ENCODE measurements at places on chromosomes 6 and 20.

DNA sequence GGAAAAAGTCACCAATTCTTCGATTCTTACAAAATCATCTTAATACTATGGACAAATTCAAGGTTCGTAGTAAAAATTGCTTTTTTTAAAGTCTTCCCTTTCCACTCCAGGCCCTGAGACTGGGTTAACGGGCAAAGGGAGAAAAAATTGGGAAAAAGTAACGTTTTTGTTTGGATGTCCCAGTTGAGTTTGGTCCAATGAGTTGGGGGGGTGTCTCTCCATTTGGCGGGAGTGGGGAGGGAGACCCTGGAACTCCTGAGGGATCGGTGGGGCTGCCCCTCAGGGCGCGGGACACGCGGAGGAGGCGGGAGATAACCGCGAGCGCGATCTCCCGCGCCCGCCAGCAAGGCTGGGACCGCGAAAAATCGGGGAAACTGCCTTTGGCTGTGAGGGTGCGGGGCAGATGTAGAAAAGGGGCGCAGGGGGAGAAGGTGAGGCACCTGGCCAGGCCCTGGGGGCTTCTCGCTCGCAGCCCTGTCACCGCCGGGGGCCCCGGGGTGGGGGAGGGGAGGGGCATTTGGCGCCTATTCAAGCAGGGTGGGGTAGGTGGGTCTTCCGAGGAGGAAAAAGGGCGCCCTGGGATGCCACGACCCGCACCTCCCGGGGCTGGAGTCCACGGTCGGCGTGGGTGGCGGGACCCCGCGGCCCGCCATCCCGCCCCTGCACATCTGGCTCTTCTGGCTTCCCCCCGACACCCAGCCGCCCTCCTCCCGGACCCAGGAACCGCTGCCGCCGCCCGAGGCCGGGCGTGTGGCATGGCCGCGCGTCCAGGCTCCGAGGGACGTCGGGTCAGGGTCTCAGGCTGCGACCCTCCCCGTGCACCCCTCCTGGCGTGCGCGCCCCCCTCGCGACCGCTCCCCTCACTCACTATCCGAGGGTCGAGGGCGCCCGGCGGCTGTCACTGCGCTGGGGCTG lies 595 bp downstream of the FBXO5 start:
- no peak for DNase-seq

DNA sequence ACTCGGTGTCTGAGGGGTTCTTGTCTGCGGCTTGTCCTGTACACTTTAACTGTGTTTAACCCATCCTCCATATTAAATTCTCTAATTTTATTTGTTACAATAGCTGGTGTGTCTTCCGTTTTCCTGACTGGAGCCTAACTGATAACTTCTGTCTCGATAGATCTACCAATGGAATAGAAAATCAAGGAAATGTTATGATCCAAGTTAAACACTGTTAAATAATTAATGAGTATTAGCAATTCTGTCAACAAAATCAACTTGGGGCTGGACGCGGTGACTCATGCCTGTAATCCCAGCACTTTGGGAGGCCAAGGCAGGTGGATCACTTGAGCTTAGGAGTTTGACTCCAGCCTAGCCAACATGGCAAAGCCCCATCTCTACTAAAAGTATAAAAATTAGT lies 81.7 kb downstream of the DNAH8 start:
- no peak for DNase-seq

DNA sequence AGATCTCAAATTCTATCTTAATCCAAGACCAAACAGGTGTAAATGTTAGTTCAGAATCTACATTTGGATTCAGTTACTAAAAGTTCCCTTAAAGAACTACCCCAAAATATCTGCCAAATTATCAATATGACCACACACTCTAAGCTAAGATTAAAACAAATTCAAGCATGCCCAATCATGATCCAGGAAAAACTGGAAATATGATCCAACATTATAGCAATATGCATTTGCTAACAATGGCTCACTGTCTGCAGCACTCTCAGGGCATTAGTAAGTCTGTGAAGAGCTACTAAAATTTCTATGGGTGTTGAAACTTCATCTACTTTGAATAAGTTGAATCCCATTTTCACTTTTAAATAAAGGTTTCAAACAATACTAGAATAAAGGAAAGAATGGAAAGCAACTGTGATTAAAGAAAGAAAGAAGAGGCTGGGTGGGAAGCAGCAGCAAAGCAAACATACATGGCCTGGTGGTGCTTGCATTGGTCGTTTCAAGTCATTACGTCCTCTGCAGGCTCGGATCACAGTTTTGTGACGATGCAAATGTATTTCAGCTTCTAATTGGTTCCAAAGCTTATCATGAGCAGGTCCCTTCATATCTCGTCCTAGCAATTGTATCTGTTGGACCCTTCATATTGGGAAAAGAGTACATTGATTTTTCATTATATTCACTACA lies 29.2 kb downstream of the GOPC start:
- DNase-seq: no peak

- no peak for DNase-seq
These were observed 37.9 kb upstream of the JARID2 start for GRCh38 chr6:15207923-15208322.

DNA sequence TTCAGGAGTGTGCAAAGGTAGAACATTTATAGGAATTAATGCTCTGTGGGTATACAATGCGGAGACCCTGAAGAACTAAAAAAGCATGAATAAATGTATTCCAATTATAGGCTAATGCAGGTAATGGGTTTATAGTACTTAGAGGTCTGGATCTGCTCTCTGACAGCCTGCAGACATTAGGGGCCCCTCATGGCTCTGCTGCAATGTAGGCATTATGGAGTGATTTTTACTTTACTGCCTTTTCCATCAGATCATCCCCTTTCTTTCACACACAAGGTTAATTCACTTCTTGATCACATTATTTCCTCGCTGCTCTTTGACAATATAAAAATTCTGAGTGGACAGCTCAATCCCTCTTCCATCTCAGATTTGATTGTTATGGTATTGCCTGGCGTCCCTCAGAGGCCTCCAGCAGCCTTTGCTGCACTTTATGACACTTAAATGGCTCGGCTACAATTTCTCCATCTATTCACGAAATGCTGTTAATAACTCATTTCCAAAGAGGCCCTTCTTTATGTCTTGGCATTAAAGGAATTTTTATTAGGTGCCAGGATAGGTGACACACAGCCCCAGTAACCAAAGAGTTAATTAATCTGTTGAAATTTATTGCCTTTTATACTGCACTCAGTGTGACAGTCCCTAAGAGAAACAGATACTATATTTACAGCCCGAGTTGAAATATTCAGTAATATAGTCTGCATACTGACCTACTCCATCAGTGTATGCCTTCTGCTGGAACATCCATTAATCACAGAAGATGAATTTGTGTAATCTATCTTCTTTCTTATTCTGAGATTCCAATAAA lies 33.4 kb upstream of the SLC35B3 start:
- DNase-seq: no peak

- no peak for DNase-seq
These were observed 53.1 kb upstream of the TMEM170B start for GRCh38 chr6:11484441-11484840.

- no peak for DNase-seq
These were observed 1.9 kb downstream of the PPP1R3D start for GRCh38 chr20:59938221-59938620.

DNA sequence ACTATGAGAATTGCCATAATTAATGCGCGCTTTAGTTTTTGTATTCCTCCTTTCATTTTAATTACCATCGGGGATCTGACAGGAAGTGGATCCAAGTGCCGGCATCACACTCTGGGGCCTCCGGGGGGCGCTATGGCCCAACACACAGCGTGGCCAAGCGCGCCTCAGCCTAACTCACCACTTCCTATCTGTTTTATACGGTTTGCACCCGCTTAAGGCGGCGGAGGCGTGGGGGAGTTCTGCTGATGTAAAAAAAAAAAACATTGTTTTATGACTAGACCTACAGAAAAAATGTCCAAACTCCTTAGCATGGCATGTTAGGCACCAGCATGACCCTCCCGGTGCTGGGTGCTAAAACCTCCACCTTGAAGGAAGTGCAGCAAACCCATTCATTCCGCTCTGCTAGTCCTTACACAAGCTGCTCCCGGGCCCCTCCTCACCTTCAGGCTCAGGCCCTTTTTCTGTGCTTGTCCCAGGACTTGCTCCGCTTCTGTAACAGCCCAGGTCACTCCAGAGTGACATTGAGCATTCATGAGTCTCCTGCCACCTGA lies 4.5 kb upstream of the EBF4 start:
- peak; percentile 23 for DNase-seq

DNA sequence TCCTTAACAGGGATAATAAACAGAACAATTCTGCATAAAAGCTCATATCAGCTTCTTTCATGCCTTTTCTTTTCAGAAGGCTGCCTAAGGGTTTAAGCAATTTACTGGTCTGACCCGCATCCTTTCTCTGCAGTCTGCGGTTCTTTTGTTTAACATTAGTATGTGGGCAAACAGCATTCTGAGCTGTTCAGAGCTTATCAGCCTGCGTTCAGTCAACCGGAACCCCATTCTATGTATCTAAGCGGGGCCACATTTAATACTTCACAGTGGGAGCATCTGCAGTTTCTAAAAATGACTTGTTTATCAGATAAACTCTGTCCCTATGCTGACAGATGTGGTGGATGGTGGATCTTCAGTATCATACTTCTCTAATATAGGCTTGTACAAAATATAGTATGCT lies 758.9 kb upstream of the MMS22L start:
- no peak for DNase-seq

- no peak for DNase-seq
These were observed 350.9 kb upstream of the NRSN1 start for GRCh38 chr6:23775127-23775526.

DNA sequence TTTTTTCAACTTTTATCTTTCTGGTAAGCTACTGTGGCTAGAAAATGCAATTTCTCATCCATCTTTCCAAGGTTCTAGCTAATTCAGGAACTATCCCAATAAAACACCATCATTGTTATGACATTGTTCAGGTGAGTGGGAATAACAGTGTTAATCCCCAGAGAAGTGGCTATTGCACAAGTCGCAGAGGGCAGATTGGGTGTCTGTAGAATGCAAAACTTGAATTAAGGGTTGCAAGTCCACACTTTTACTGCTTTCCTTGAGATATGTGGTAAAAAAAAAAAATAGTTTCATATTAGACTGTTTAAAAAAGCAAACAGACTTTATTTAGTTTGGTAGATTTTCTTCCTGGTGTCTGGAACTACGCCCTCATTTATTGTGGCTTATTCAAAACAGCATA lies 41.1 kb upstream of the PRDM1 start:
- DNase-seq: no peak

DNA sequence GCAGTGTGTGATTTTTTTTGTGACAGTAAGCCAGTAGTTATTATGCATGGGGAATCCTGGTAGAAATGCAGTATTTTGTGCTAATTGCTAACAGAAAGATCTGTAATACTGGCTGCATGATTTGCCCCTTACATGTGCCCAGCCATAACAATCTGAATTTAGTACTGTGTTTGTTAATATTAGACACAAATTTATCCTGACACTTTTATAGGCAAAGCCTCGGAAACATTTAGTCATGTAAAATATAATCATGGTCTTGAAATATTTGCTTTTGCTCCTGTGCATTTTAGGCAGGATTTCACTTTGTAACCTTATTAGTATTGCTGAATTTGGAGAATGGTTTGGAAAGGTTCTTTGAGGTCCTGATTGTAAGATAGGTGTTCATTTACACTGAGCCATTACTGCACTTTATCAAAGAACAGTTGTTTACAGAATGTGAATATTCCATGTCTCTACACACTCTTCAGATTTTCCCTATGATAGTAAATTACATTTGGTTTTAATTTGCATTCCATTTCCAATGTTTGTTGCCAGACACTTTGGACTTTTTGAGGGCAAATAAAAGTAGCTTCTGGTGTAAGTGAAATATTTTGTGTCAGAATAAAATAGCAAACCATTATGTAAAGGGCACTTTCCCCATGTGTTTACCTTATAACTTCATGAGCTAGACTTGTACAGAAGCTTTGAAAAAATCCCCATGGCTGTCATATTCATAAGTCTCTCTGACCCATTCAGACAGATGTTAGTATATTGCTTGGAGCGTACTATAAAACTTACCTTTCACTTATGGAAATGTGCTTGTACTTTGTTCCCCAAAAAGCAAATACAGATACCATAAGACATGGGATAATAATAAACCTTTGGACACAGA lies 349.9 kb downstream of the ARHGAP18 start:
- no peak for DNase-seq

DNA sequence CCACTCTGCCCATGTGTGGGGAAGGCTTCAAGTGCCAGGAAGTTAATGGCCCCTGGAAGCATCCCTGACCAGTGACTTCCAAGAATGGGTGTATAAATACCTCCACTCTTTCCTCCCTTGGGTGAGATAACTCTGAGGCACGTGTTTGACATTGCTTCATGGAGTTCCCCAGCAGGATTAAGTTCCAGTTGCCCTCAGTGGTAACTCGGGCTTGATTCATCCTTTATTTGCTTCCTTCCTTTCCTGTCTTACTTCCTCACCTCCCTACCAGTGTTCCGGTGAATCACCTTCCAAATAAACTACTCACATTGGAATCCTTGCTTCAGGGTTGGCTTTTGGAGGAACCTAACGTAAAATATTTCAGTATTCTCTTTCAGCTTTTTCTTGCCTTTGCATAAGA lies 84.6 kb upstream of the JAG1 start:
- no peak for DNase-seq
